HFF-Myc (cell line): ENCODE measurements at places on chromosomes 2 and 18.

GRCh38 chr2:18077231-18077630, 198.8 kb downstream of the KCNS3 start:
- DNase-seq, result no peak

GRCh38 chr2:5781679-5782078, 89.5 kb downstream of the SOX11 start:
- DNase-seq, result no peak

GRCh38 chr2:128545085-128545484, 226.4 kb upstream of the HS6ST1 start:
- no peak for DNase-seq

DNA sequence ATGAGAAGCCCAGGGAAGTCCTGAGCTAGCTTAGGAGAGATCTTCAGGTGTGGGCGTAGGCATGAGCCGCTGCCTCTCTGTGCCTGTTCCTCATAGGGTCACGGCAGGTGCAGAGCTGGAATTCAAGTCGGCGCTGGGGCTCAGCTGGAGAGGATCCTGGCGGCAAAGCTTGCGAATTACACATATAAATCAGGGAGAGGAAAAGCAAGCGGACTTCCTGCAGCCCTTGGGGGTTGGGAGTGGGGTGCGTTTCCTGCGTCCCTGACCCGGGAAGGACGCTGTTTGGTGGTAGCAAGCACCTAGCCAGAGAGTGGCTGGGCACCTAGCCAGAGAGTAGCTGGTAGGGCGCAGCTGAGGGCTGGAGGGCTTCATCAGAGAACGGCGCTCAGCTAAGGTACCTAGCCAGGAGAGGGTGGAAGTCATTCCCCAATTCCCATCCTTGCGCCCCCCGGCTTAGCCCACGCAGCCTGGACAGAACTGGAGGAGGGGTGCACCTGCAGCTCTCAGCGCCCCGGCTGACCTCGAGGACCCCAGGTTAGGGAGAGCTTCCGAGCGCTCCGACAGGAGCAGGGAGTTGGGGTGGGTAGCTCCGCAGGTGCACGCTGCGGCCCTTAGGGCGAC, 459 bp upstream of the EFR3B start:
- DNase-seq, result no peak

DNA sequence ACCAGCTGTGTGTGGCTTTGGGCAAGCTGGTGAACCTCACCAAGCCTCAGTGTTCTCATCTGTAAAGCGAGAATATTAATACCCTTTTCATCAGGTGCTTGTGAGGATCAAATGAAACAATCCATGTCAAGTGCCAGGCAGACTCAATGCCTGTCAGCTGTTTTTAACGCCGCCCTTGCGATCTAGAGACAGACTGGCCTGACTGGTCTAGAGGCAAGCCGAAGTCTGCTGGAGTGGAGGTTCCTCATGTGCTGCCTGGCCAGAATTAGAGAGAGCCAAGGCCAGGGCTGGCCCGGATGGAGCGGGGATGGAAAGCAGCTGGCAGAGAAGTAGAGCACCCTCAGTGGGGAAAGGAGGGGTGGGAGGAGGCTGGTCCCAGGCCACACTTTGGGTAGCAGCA, 74.5 kb upstream of the B3GNT7 start:
- DNase-seq, result no peak

- no peak for DNase-seq
Observed at GRCh38 chr2:51629406-51629805, 597.5 kb upstream of the NRXN1 start.

DNA sequence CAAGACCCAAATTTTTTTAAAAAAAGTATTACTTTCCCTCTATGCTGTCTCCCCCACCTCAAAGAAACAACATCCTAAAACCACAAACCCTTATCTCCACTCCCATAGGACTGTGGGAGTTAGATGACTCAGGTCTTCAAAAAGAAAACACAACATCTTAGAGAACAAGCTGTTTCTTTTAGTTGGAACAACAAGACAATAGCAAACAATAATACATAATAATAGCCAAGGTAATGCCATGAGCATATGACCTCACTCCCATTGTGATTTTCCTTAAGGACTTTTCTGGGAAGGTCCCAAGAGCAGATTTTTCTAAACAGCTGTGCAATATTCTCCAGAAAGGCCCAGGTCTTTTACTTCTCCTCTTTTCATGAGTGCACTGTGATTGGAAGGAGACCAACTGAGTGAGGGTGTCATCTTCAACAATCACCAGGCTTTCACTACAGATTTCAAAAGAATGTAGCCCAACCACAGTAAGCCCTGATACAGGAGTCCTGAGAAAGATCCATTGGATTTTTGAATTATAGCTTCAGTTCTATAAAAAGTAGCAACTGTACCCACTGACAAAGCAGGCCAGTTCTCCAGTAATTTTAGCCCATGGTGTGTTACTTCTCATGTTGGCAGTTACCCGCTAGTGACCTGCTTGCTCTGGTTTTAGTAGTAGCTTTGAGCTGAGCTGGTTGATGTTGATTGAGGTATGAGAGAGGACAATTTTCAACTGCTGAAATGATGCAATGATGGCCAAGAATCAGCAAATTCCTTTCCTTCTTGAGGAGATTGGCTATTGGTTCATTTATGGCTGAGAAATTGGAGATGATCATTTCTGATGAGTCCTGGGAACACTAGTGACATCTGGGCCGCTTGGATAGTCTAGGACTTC, 144.5 kb upstream of the TCF4 start:
- no peak for DNase-seq

GRCh38 chr2:45649858-45650811, 1.3 kb upstream of the PRKCE start:
- no peak for DNase-seq

DNA sequence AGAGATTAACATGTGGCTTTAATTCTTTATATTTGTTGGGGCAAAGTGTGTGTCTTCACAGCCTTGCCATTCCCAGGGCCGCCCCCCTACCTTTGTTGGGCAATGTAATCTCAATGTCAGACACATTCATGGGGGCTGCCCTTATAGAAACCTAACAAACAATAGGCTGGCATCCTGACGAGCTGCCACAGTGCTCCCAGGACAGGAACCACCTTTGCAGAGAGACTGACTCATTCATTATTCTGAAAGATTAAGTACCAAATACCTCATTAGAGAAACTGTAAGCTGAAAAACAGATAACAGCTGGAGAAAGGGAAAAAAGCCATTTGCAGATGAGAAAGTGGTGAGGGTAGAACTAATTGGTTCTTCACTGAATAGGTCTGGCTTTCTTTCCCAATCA, 1587.5 kb upstream of the PIK3C3 start:
- no peak for DNase-seq

- no peak for DNase-seq
Observed at GRCh38 chr2:45261746-45262145, 252.5 kb upstream of the SIX2 start.

- no peak for DNase-seq
Observed at GRCh38 chr2:189297446-189297845, 117.9 kb upstream of the COL5A2 start.

DNA sequence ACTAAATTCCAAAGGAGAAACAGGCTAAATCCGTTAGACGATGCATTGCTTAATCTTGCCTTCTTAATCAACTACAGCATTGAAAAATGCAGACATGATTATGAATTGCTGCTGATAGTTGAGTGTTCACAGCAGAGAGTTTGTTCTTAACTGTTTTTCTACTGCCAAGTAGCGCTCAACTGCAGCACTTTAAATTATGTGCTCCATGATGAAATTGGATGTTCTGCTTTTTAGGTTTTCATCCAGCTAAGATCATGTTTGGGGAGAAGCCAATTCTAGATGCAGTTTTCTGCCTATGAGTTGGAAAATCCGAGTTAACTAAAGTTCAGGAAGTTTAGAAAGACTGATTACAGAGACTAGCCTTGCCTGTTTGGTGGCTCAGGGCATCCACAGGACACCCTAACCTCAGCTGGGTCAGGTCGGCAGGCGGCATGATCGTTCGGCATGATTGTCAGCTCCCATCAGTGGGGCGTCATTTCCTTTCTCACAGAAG, 119.4 kb upstream of the PIEZO2 start:
- DNase-seq, result no peak

- no peak for DNase-seq
Observed at GRCh38 chr2:235146206-235146605, 194.4 kb downstream of the SH3BP4 start.

GRCh38 chr2:240812721-240813120, 7.3 kb downstream of the KIF1A start:
- no peak for DNase-seq

- peak; percentile 19 for DNase-seq
Observed at GRCh38 chr2:44392338-44392943, 30.7 kb downstream of the CAMKMT start.

GRCh38 chr2:64975232-64975821, 13.9 kb upstream of the SLC1A4 start:
- DNase-seq, result peak; percentile 49

DNA sequence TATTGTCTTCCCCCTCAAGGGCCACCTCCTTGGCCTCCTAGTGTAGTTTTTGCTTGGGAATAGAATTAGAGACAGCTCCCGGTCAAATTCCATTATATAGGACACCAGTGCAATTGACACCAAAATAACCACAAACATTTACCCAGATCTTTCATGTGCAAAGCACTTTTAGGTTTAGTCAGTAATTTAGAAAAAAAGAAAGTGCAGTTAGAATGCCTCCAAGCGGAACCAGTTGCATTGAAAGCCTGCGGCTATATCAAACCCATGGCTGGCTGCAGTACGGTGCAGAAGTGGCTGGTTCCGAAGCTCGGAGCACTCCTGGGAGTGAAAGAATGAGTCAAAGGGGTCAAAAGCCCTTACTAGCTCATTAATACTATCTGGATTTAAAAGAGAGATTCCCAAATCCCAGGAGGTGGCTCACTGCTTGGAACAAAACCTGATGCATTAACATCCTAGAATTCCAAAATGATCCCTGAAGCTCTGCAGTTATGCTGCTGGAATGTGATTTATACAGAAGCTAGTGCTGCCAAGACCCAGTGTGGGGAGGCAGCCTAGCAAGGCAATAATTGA, 432.2 kb upstream of the KLHL29 start:
- no peak for DNase-seq

DNA sequence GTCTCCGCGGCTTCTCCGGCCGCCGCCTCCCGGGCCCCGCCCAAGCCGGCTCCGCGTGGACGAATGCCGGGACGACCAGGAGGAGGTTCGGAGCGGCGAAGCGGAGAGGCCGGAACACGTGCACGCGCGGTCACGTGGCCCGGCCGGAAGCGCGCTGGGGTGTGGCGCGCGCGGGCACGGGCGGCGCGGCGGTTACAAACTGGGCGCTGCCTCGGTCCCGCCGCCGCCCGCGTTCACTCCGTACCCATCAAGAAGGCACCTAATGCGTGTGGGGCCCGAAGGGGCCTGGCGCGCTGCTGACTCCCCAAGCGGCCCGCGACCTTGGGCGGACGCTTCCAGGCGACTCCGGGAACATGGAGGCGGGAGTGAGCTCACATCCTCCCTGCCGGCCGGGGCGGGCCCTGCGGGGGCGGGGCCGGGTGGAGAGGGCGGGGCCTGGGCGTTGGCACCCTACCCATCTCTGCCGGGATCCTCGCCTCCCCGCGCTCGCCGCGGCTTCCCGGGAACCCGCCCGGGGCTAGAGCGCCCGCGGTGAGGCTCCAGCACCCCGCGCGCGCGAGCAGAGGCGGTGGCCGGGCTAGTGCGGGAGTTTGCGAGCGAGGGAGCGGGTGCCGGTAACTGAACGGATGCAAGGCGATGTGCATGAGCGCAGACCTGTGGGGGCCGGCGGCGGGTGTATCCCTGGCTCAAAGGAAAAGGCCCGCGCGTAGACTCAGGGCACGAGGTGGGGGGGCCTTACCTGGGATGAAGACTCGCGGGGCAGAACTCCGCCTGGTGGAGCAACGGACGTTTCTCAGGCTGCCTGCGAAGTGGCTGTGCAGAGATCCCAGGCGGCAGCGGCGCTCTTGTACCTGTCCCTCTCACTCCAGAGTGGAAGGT, at the start of gene TMEM185B:
Gene TMEM185B, minus strand, starts transcription at position 367 of the 879 bp plus-strand sequence. CDS start 424 bp downstream, outside the sequence.
- DNase-seq, result no peak

DNA sequence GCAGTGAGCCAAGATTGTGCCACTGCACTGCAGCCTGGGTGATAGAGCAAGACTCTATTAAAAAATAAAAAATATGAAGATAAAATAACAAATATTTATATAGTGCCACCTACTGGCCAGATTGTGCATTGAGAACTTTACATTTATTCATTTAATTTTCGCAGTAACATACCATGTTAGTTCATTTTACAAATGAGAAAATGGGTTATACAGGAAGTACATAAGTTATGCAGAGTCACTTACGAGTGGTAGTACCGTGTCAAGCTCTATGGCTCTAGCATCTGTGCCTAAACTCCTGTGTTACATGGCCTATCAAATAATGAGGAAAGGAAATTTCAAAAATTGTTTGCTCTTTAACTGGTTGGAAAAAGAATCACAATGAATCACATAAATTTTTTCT, 27.9 kb downstream of the RIF1 start:
- DNase-seq, result peak; percentile 10

DNA sequence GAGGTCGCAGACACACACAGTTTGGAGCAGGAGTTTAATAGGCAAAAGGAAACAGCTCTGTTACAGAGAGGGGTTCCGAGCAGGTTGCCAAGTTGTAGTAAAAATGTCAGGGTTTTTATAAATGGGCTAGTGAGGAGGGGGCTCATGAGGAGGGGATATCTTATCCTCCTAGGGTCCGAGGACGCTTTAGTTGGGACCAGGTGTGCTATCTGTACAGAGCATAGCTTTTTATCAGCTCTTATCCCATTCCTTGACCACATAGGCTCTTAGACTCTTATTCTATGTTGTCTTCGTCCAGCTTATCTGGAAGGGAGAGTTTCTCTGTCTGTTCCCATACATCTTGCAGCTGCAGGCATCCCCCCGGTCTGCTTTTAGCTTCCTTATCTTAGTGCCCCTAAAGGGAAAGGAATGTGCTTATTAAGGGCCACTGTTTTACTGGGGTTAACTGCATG, 44.7 kb downstream of the PDK1 start:
- DNase-seq, result no peak

DNA sequence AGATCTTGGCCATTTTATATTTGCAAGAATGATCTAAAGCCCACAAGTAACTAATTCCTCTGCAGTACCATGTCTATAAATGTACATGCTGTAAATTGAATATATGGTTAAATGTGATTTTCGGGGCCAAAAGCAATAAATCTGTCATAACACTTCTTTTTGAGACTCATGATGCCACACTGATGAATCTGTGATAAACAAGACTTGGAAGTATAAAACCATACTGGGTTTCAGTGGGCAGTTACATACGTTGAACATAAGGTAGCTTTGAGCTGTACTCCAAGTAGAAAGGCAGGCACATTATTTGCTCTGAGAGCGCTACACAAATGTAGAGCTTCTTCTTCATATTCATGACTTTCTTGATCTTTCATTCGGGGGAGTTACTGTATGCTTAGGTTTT, 792.2 kb downstream of the LRRTM4 start:
- DNase-seq, result no peak

DNA sequence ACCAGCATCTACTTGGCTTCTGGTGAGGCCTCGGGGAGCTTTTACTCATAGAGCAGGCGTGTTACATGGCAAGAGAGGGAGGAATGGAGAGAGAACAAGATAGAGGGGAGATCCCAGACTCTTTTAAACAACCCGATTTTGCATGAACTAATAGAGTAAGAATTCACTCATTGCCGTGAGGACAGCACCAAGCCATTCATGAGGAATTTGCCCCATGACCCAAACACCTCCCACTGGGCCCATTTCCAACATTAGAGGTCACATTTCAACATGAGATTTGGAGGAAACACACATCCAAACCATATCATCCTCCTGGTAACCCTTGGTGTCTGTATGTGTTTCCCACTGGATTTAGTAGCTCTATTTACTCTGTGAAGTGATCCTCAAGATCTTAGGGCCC, 249.9 kb upstream of the SP5 start:
- no peak for DNase-seq

GRCh38 chr2:152363936-152364335, 29.0 kb downstream of the FMNL2 start:
- DNase-seq, result no peak
